ENCODE measurements at places on chromosomes 13 and 19.

DNA sequence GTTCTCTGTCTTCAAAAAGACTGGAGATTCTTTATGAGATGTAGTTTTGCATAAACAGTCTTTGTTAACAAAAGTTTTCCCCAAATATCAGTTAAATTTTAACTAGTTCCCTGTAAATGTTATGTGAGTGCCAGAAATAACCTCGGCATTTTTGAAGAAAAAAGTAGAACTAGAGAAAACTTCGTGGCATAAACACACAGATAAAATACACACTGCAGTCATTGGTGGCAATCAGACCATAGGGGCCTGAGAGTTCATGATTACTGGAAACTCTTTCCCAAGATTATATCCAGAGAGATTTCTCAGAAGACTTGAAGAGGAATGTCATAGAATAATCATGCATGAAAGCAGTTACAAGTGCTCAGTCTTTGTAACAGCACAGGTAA is 190.0 kb downstream of the MZT1 start:
- no peak for DNase-seq

DNA sequence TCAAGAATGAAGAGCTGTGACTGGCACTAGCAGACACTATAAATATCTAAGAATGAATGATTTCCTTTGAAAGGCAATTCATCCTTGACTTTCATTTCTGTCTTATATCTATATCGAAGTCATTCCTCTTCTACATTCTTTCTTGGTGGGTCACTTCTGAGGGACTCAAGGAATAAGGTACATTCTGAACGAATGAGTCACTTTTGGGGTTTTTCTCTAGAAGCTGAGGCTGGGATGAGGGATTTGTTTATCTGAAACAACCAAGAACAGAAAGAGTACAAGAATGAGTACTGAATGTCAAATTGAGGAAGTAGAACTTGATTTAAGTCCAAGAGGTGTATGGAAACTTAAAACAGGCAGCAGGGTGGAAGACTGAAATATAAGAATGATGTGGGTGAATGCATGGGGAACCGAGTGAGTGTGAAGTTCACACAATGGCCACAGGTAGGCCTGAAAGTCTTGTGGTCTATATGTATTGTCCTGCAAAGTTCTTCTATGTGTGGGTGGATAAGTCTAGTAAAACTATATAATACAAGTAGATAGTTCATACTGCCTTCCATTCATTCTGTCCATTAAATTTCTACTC is 343.9 kb downstream of the OXGR1 start:
- DNase-seq, result peak; percentile 94

DNA sequence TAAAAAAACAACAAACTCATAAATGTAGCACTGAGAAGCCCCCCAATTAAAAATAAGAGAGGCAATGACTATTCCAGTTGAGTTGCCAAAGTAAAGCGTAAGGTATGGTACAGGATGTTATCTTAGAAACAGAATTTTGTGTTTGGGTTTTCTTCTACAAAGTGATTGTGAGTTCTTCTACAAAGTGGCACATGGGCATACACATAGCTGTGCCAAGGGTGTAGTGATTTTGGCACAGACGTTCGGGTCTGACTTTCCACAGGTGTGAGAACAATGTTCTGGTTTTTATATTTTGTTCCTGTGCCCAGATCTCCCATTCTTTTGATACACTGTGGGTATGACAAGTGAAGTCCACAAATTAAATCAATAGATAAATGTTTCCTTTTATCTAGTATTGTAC is 190.1 kb upstream of the CSNK1A1L start:
- DNase-seq, result no peak

GRCh38 chr13:21942061-21942460 is 271.2 kb downstream of the FGF9 start:
- no peak for DNase-seq

DNA sequence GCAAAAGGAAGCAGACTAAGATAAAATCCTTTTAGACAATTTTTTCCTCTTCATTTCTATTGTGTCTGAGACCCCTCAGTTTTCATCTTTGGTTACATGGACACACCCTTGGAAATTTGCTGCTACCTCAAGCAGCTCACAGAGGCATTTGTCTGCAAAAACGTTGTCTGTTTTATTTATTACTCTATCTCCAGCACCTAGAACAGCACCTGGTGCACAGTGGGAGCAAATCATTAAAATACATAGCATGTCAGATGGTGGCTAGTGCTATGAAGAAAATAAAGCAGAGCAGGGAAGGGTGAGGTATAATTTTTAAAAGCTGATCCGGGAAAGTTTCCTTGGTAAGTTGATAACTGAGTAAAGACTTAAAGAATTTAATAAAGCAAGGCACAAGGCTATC is 14.3 kb upstream of the FAM124A start:
- DNase-seq, result no peak

DNA sequence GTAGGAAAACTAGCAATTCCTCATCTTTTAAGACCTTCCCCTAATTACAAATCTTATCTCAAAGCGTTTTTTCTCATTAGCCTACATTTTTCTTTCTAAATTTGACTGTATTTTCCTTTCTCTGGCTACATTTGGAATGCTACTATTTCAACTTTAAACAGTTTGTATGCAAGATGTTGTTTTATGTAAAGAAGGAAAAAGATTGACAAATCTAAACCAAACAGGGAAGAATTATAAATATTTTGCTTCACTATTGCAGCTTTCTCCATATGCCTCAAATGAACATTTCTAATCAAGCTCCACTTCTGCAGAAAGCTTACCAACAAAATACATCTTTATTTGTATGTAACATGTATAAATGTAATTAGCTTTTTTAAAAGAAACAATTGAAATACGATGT is 156.2 kb downstream of the MZT1 start:
- no peak for DNase-seq

- DNase-seq, result no peak
These were observed 1.8 kb downstream of the PCDH17 start for GRCh38 chr13:57633141-57633949.

DNA sequence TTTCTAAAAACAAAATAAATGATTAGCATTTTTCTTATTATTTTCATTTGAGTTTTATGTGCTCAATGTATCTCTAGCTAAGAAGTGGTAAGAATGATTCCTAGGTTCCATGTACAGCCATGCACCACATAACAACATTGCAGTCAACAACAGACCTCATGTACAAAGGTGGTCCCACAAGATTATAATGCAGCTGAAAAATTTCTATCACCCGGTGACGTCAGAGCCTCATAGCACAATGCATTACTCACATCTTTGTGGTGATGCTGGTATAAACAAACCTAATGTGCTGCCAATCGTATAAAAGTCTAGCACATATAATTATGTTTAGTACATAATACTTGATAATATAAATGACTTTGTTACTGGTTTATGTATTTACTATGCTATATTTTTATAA is 120.5 kb downstream of the SLC7A1 start:
- DNase-seq, result peak; percentile 97

GRCh38 chr13:89577301-89577700 is 1770.2 kb upstream of the MIR17HG start:
- DNase-seq, result no peak

GRCh38 chr13:99351772-99352171 is 44.6 kb upstream of the GPR183 start:
- DNase-seq, result no peak

- DNase-seq, result no peak
These were observed 22.7 kb downstream of the SERTM1 start for GRCh38 chr13:36696410-36697010.

- peak; percentile 27 for DNase-seq
These were observed 325.9 kb downstream of the FOXO1 start for GRCh38 chr13:40340368-40341095.

GRCh38 chr19:21604351-21604926 is 99.0 kb downstream of the ZNF429 start:
- DNase-seq, result peak; percentile 62

GRCh38 chr13:85249151-85249550 is 550.1 kb downstream of the SLITRK6 start:
- DNase-seq, result no peak

DNA sequence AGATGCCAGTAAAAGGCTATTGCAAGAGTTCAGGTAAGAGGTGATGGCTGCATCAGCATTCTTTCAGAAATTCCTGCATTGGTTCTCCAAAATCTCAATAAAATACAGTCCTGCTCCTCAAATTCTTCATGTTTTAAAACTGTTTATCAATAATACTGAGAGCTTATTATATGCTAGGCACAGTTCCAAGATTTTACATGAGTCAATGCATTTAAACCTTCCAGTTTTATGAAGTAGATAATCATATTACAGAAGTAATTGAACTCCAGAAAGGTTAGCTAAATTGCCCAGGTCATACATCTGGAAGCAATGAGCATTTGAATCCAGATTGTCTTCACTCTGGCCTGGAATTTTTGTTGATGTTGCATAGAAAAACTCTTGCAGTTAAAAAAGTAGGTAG is 282.9 kb upstream of the SLITRK6 start:
- DNase-seq, result peak; percentile 3

- no peak for DNase-seq
These were observed 488.0 kb upstream of the ATXN8OS start for GRCh38 chr13:69619651-69620050.

GRCh38 chr13:108924134-108924533 is 294.7 kb downstream of the MYO16 start:
- DNase-seq, result peak; percentile 76

DNA sequence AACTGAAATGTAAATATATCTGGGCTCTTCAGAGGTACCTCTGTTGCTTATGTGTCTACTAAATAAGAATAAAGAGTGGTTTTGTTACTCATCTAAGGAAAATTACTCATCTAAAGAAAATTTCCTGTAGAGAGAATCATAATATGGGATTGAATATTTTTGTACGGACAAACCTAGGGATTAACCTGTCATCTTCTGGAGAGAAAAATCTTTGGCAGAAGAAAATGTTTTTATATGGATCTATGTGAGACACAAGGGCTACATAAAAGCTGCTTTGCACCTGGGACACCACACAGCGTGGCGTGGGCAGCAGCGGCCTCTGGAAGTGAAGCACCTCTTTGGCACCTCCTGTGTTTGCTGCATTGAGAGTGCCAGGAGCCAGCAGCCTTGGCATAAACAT is 242.9 kb upstream of the DACH1 start:
- peak; percentile 52 for DNase-seq

- DNase-seq, result no peak
These were observed 61.5 kb upstream of the ZNF536 start for GRCh38 chr19:30310602-30311263.

- DNase-seq, result peak; percentile 23
These were observed 350.5 kb downstream of the KCNRG start for GRCh38 chr13:50365408-50366391.

DNA sequence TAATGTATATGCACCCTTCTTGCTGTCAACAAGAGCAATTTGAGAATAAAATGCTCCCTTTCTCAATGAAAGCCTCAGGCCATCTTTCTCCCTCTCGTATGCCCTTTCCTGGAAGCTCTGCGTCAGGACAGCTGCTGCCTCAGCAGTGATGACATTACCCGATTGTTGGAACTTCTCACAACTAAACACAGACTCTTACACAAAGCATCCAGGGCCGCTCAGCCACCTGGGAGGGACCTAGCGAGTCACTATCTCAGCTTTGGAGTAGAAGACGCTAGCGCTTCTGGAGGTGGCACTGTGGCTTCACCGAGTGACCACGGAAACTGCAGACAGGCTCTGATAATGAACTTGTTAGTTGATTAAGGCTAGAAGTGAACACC is 153.2 kb upstream of the SOX1 start:
- no peak for DNase-seq
